ENCODE measurements at places on chromosomes 7 and 10.

- H3K4me1 ChIP-seq, result no peaks in the 10 kb centered on the region
- H3K27me3 ChIP-seq, result no peaks in the 10 kb centered on the region
- no peak overlapping the region for H3K27ac ChIP-seq
These were observed 166.9 kb upstream of the PRSS1 start for GRCh38 chr7:142582351-142582750.

DNA sequence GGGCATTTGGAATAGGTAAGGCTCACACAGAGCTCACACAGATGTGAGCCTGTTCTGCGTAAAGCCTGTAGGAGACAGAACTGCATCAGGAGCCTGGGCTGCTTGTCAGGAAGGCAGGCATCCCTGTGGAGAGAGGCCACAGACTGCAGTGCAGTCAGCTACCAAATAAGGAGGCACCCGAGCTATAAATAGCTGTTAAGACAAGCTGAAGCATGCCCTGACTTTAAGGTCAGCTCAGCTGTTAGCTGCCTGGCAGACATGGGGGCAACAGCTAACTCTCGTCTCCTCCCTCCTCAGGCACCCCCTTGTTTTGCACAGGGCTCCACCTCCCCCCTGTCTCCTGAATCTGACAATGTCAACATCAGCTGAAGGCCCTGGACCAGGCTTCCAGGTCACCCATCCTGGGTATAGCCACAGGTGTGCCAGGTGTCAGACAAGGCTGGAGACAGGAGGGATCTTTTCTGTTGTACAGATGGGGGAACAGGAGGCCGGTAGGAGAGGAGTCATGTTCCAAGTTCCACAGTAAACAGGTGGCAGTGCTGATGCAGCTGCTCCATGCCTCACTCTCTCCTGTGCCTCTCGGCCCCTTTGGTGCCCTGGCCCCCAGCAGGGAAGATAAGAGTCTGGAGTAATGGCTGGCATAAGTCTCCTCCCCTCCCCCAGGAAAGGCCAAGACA is 27.6 kb upstream of the MKRN1 start:
- H3K36me3 ChIP-seq, result no peaks in the 10 kb centered on the region
- no peaks in the 10 kb centered on the region for H3K4me1 ChIP-seq
- DNase-seq, result peak; percentile 34
- no peak overlapping the region for H3K4me3 ChIP-seq
- no peaks in the 10 kb centered on the region for H3K27me3 ChIP-seq

DNA sequence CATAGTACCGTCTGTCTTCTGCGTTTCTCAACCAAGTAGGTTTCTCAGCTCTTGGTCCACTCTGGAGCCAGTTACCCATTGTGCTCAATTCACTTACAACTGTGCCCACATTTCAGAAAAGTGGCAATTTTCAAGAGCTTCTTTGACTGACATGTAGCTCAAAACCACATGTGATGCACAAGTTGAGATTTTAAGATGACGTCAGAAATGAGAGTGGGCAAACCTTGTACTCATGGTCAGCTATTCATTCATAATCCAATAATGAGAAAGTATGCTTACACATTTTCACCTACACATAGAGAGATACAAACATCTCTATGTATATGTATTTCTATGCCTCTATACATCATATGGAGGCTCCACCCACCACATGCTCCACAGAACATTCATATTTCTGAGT is 487.2 kb upstream of the AKR1E2 start:
- H3K27me3 ChIP-seq, result no peaks in the 10 kb centered on the region
- no peak for DNase-seq
- no peak overlapping the region for H3K4me3 ChIP-seq

DNA sequence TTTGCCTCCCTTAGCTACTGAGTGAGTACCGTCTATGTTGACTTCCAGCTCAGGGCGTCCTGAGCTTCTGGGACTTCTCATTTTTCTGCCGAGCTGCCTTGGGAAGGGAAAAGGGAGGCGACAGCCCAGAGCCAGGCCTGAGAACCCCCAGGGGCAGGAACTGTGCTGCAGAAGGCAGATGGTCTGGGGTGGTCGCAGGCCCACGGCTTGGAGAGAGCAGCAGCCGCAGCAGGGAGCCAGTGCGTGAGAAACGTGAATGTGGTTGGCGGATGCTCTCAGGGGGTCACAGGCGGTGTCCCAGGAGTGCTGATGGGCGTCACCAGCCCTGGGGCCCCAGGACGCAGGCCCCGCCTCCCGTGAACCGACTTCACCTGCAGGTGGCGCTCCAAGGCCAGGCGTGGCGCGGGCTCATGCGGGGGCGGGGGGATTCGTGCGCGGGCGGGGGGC is 9.2 kb upstream of the PWWP2B start:
- no peaks in the 10 kb centered on the region for H3K36me3 ChIP-seq
- H3K27ac ChIP-seq, result peak overlapping the region; percentile 51
- peaks cover 15% of the 10 kb centered on the region for H3K4me1 ChIP-seq
- no peak overlapping the region for H3K4me3 ChIP-seq
- peak; percentile 78 for DNase-seq

- no peaks in the 10 kb centered on the region for H3K4me1 ChIP-seq
- DNase-seq, result no peak
- no peaks in the 10 kb centered on the region for H3K36me3 ChIP-seq
- no peaks in the 10 kb centered on the region for H3K27me3 ChIP-seq
- H3K4me3 ChIP-seq, result no peak overlapping the region
- H3K27ac ChIP-seq, result no peak overlapping the region
These were observed 120.7 kb downstream of the CXCL12 start for GRCh38 chr10:44264244-44264643.

DNA sequence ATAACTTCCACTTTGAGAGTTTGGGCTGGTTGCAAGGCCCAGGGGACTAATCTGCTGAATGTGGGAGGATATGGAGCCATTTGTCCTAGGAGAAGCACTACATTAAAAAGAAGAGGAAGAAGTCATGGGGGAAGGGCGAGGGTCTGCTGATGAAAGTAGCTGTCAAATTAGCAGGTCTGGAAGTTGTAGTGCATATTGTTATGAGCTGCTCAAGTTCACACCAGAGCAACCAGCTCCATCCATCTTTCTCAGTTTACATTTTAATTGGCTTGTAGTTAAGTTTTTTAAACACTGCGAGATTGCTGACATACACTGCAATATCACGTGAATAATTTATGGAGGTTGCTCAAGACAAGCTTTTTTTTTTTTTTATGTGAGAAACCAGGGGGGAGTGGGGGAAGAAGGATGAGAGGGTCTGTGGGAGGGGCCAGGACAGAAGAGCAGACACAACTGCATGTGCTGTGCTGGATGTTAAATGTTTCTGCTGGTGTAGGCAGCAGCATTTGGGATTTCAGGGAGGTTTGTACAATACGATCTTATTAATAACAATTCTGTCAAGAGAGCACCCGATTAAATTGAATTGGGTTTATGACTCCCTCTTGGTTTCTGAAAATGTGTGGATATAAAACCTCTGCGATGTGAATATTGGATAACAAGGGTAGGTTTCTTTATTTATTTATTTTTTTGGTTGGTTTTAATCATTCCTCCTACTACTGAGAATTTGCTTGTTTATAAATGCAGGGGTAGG is 759.0 kb upstream of the GALNT17 start:
- H3K27me3 ChIP-seq, result no peaks in the 10 kb centered on the region
- no peak overlapping the region for H3K27ac ChIP-seq
- no peak overlapping the region for H3K4me3 ChIP-seq
- peak; percentile 52 for DNase-seq

DNA sequence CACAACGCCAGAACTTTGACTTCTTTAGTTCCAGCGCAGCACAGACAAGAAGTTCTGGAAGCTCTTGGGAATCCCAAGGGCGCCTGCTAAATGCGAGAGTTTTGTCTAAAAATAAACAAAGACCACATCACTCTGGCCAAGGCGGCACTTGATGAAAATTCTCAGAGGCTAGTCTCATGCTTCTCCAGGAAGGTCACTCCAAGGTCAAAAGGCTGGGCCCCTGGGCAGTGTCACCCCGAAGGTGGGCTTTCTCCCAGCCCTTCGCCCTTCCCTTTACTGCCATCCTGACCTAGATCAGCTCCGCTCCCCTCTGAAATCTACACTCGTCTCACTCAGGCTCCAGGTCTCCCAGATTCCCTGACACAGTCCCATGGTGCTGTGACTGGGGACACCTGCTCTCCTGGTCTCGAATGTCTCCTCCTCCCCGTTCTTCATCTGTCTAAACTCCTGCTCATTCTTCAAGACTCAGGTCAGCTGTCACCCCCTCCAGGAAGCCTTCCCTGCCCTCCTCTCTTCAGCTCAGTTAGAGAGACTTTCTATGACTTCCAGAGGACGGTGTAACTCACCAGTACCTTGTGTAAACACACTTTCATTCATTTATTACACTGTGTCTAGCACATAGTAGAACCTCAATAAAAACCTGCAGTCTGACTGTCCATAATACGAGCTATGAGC is 10.5 kb downstream of the FAM53B start:
- H3K4me1 ChIP-seq, result no peaks in the 10 kb centered on the region
- no peaks in the 10 kb centered on the region for H3K27me3 ChIP-seq
- no peak for DNase-seq
- no peaks in the 10 kb centered on the region for H3K36me3 ChIP-seq
- H3K4me3 ChIP-seq, result no peak overlapping the region
- H3K27ac ChIP-seq, result no peak overlapping the region

DNA sequence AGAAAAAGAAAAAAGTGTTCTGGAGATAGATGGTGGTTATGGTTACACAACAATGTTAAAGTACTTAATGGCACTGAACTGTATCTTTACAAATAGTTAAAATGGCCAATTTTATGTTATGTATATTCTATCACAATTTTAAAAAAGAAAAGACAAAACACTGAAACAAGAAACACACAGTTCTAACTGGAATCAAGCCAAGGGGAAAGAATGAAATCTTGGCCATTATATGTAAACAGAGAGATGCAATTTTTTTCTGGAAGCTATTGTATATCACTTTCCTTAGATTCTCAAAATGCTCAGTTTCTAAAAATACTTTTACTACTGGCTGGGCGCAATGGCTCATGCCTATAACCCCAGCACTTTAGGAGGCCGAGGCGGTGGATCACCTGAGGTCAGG is 4.1 kb downstream of the COA1 start:
- DNase-seq, result no peak
- H3K36me3 ChIP-seq, result no peaks in the 10 kb centered on the region
- no peak overlapping the region for H3K4me3 ChIP-seq
- no peak overlapping the region for H3K27ac ChIP-seq

GRCh38 chr7:111210996-111211395 is 120.1 kb downstream of the LRRN3 start:
- no peaks in the 10 kb centered on the region for H3K27me3 ChIP-seq
- DNase-seq, result no peak
- H3K27ac ChIP-seq, result no peak overlapping the region
- H3K4me3 ChIP-seq, result no peak overlapping the region
- no peaks in the 10 kb centered on the region for H3K36me3 ChIP-seq
- H3K4me1 ChIP-seq, result no peaks in the 10 kb centered on the region

DNA sequence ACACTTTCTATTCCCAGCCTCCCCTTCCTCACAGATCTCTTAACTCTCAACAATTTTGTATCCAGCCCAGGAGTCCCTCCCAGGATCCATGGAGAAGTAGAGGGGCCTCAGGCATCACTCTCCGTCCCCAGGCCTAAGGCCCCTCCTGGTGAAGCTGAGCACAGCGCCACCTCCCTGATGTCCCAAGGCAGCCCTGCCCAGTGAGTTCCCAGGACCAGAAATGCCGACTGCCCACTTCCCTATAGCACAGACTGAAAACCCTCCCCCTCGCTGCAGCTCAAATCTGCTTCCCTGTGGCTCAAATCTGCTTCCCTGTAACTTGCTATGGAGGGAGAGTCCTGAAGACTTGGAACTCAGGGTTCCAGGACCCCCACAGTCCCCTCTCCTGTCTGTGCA is 35.6 kb downstream of the YKT6 start:
- DNase-seq, result no peak
- no peak overlapping the region for H3K4me3 ChIP-seq
- no peak overlapping the region for H3K27ac ChIP-seq
- H3K27me3 ChIP-seq, result no peaks in the 10 kb centered on the region
- H3K4me1 ChIP-seq, result no peaks in the 10 kb centered on the region
- H3K36me3 ChIP-seq, result no peaks in the 10 kb centered on the region

GRCh38 chr7:129607471-129608120 is 3.9 kb upstream of the NRF1 start:
- no peak overlapping the region for H3K27ac ChIP-seq
- DNase-seq, result peak; percentile 63
- no peak overlapping the region for H3K4me3 ChIP-seq
- peaks cover 25% of the 10 kb centered on the region for H3K36me3 ChIP-seq

DNA sequence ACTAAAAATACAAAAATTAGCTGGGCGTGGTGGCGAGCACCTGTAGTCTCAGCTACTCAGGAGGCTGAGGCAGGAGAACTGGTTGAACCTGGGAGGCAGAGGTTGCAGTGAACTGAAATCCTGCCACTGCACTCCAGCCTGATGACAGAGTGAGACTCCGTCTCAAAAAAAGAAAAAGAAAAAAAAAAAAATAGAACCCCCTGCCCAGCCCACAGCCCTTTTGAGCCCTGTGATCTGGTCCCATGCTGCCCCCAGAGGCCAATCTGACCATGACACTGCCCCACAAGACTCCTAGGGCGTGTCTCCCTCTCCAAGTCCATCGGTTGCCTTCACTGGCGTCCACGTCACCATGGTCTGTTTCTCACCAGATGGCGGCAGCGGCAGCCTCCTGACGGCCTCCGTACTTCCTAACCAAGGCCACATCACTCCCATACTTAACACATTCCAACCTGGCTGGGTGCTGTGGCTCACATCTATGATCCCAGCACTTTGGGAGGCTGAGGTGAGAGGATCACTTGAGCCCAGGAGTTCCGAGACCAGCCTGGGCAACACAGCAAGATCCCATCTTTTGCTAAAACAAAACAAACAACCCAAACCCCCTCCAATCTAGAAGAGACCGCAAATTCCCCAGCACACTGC is 18.0 kb downstream of the STX1A start:
- peak overlapping the region; percentile 68 for H3K27ac ChIP-seq
- no peaks in the 10 kb centered on the region for H3K27me3 ChIP-seq
- peaks cover 34% of the 10 kb centered on the region for H3K4me1 ChIP-seq
- peaks cover 66% of the 10 kb centered on the region for H3K36me3 ChIP-seq
- DNase-seq, result peak; percentile 58
- no peak overlapping the region for H3K4me3 ChIP-seq

- H3K4me1 ChIP-seq, result peaks cover 6% of the 10 kb centered on the region
- no peaks in the 10 kb centered on the region for H3K27me3 ChIP-seq
- no peak for DNase-seq
- H3K27ac ChIP-seq, result peak overlapping the region; percentile 86
These were observed 978 bp downstream of the OGDH start for GRCh38 chr7:44607141-44608068.

- no peak for DNase-seq
- H3K27ac ChIP-seq, result no peak overlapping the region
- H3K4me3 ChIP-seq, result no peak overlapping the region
- no peaks in the 10 kb centered on the region for H3K4me1 ChIP-seq
- H3K36me3 ChIP-seq, result no peaks in the 10 kb centered on the region
These were observed 67.8 kb downstream of the TBXAS1 start for GRCh38 chr7:139896831-139897230.

GRCh38 chr7:101590663-101591435 is 38.2 kb downstream of the MYL10 start:
- H3K4me3 ChIP-seq, result no peak overlapping the region
- no peaks in the 10 kb centered on the region for H3K36me3 ChIP-seq
- no peaks in the 10 kb centered on the region for H3K27me3 ChIP-seq
- DNase-seq, result no peak
- H3K4me1 ChIP-seq, result peaks cover 11% of the 10 kb centered on the region
- no peak overlapping the region for H3K27ac ChIP-seq

- no peaks in the 10 kb centered on the region for H3K36me3 ChIP-seq
- H3K27me3 ChIP-seq, result peaks cover 49% of the 10 kb centered on the region
- no peak overlapping the region for H3K27ac ChIP-seq
- DNase-seq, result no peak
These were observed 6.2 kb upstream of the STARD3NL start for GRCh38 chr7:38171623-38172391.
